ENCODE measurements at places on chromosomes 1 and 21.

DNA sequence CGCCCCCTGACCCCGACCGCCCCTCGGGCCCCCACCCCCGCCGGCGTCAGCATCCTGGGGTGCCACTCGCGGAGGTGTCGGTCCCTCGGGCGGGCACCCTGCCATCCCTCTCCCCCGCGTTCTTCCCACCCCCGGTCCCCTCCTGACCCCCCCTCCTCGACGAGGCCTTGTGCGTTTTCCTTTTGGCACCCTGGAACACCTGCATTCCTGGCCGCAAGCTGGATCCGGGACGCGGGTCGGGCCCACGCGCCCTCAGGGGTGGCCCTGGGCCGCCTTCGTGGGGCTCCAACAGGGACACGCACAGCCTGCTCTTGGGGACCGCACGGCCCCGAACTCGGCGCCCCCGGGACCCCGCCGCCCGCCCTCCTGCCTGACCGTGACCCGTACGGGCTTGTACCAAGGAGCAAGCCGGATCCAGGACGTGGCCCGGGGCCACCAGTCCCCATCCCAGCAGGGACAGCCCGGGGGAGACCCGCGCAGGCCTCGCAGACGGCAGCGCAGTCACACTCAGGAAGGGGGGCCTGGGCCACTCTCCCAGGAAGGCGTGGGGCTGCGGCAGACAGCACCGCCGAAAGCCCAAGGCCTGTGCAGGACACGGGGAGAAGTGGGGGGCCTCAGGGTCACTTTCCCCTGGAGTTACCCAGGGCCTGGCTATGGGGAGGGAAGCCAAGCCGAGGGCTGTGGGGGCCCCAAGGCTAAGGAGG lies 579 bp upstream of the SLC19A1 start:
- DNase-seq, result no peak

DNA sequence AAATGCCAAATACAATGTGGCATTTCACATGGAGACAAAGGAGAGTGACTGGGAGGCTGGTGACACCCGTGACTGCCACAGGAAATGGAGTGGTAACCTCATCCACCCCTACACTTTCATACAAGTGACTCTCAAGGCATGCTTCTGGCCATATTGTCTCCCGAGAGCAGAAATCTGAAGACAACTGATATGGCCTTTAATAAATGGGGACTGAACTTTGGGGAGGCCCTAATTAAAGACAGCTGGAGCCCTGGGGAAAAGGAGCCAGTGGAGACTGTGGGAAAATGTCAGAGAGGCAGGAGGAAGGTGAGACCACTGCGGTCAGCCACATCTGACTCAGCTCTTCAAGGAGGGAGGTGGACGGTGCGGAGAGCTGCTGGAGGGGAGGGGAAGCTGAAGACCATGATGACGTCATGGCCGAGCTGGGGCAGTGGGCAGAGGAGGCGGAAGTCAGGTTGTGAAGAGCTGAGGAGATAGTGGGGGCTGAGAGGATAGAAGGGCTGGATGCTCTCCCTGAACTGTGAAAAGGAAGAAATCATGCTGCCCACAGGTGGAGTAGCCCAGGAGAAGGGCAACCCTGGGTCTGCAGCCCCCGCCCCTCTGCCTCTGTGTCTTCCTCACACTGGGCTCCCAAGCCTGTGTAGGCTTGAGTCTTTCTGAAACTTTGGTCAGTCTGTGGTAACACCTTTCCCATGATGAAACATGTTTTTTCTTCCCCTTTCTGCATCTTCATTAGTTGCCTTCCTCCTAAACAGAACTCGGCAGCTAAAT lies 14.0 kb upstream of the NCF2 start:
- DNase-seq, result no peak

GRCh38 chr1:36156329-36157114 lies 562 bp downstream of the MAP7D1 start:
- peak; percentile 90 for DNase-seq

- DNase-seq, result peak; percentile 55
These were observed 380.5 kb upstream of the CAMK1G start for GRCh38 chr1:209202830-209203532.

GRCh38 chr21:44300262-44300959 lies 558 bp downstream of the PFKL start:
- DNase-seq, result peak; percentile 71

GRCh38 chr1:179080866-179081686 lies 794 bp upstream of the TOR3A start:
- DNase-seq, result no peak

GRCh38 chr1:89546082-89546889 lies 21.7 kb downstream of the LRRC8B start:
- no peak for DNase-seq

DNA sequence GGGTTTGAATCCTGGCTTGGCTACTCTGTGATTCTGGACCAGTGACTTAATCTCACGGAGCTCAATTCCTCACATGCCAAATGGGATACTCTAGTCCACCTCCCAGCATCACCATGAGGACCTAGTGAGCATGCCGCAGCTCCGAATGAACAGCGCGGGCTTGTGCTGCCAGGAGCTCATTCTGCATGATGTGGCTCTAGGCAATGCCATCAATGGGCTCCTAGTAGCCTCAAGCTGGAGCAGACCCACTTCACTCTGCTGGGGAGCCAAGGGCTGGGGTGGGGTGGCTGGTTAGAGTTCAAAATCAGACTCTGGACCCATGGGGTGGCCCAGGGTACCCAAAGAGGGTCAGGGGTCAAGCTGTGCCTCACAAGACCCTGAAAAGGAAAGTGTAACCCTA lies 41.5 kb downstream of the CDK18 start:
- peak; percentile 1 for DNase-seq

- no peak for DNase-seq
These were observed 188.9 kb downstream of the RRAGC start for GRCh38 chr1:38670544-38671122.

DNA sequence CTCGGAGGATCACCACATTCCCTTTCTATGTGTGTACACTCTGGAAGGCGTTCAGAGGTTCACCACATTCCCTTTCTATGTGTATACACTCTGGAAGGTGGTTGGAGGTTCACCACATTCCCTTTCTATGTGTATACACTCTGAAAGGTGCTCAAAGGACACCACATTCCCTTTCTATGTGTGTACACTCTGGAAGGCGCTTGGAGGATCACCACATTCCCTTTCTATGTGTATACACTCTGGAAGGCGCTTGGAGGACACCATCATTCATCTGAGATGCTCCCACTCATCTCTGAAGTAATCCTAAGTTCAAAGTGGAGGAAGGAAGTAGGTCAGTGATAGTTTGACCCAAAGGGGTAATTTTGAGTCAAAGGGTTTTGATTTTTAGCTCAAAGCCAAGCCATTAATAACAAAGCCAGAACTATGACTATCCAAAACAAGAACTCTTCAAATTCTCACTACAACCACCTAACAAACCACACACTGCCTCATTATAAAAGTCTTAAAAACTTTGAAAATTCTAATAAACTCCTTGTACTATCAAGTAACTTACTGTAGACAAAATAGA lies 32.9 kb downstream of the NRIP1 start:
- no peak for DNase-seq

DNA sequence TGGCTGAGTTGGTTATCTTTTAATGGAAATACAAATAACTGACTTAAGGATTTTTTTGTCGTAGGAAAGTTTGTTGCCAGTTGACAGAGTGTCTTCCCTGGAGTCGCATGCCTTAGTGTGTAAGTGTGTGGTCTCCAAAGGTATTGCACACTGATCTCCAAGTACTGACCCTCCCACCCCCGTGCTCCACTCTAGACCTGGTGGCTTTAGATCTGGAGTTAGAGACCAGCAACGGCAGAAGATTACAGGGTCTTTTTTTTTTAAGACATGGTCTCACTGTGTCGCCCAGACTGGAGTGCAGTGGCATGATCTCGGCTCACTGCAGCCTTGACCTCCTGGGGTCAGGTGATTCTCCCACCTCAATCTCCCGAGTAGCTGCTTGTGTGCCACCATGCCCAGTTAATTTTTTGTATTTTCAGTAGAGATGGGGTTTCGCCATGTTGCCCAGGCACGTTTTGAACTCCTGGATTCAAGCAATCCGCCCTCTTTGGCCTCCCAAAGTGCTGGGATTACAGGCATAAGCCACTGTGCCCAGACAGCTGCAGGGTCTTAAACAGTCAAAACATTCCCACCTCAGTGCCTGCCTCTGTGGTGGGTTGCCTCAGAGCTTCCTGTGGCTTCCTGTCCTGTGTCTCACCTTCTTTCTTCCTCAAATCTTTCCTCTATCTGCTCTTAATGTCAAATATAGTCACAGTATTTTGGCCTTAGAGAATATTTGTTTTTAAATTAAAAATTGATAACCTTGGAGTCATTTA lies 6.9 kb downstream of the TRAPPC10 start:
- no peak for DNase-seq

DNA sequence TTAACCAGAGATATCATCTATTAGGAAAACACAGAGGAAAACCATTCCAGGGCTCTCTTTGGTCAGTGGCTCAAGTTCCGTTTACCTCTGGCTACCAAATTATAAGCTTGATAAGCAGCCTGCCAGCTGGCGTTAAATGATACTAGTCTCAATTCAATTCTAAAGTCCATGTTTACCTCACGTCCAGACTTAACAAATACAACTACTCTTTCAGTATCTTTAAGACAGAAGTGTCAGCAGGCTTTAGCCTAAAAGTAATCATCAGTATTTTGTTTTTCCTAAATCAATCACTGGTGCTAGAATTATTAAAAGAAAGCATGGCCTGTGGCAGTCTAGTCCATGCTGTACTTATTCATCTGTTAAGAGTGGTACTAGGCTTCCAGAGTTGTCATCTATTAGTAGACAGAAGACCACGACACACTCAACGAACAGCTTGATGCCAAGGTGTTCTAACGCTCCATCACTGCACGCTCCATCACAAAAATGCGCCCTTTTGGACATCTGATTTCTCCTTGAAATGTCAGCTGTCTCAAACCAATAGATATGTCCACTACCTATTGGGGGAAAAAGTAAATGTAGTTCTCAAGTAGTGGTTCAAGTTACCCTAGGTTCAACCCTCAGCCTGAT lies 1.5 kb downstream of the IVNS1ABP start:
- DNase-seq, result no peak

GRCh38 chr1:210815641-210816550 lies 318.1 kb downstream of the KCNH1 start:
- DNase-seq, result no peak

DNA sequence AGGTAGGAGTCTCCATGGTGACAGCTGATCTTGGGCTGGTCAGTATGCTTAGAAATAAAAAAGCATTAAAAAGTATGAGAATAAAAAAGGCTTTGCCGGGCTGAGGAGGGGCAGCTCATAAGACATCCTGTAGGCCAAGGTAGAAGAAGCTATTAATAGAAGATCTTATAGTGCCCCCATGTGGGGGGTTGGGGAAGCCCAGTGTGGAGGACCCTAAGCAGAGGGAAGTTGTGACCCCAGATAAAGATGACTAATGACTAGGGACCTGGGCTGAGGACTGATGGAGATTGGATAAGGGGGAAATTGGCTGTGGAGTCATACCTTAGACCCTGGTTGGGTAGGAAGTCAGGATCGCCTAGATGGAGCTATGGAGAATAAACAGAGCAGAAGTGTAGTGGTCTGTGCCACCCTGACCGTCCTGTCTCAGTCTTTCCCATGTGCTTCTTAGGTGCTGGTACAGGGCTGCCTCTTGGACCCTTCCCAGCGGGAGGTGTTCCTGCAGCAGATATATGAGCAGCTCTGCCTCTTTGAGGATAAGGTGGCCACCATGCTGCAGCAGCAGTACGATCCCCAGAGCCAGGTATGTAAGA lies 25.0 kb downstream of the SZT2 start:
- peak; percentile 64 for DNase-seq

DNA sequence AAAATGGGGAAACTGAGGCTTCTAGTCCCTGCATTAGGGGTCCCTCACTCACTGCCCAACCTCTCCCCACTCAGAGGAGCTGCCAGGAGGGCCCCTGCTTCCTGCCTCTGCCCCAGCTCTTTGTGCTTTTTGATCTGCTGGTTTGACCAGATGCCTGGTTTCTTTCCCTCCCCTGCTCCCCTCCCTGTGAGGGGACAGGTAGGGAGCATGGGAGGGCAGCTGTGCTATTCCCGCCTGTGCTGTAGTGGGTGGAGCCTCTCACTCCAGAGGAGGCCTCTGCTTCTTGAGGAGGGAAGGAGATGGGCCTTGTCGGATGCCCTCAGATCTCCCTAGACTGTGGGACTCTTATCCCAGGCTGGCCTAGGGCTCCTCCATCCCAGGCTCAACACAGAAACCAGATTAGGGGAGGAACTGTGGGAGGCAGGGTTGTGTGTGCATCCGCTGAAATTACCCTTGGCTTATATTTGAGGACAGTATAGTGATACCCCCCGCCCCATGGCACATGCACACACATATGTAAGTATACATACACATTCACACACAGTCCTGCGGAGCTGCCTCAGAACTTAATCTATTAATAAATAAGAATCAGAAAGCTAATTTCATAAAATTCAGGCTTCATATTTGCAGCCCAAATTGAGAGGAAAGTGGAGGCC lies 4.6 kb downstream of the BOLA1 start:
- no peak for DNase-seq

DNA sequence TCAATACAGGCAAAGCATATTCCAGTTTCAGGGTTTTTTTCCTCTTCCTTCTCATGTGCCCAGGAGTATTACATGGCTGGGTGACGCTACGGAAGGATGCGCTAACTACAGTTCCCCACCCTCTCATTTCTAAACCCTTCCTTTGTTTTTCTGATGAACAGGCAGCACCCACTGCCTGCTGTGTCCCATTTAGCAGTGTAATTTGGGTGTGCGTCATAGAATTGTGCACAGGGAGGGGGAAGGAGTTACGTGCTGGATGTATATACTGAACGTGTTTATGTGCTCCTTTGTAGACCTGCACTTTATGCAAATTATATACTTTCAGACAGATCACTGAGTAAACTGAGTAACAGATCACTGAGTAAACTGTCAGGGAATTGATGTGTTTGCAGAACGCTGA lies 44.5 kb downstream of the ELAPOR1 start:
- DNase-seq, result no peak

DNA sequence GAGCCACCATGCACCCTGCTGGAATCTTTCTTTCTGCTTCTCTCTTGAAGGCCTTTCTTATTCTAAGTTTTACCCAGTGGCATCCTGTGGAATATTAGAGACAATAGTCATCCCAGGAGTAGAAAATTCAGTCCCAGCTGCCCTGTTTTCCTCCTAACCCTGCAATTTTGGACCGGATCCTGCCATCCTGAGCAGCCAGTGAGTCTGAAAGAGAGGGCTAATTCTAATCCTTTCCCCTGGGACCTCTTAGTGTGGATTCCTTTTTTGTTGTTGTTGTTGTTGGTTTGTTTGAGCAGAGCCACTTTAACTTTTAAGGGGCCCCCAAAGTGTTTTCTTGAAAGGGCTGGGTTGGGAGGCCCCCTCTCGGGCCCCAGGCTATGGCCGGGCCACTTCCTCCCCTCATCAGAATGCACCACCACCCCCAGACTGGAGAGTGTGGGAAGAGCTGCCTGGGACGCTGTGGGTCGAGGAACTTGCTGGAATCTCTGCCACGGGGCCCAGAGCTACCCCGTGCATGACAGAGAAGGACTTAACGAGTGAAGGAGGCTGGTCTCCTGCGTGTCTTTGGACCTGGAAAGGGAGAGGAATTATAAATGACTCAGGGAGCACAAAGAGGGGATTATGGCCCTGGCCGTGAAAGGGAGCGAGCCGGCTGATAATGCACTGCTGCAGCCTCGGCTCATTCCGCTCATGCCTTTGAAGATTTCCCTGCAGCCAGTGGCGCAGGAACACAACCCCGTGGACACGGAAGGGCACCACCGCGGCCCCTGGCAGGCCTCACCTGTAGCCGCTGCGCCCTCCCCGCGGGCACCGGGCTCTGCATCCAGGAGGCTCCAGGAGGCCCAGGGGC lies 81.0 kb upstream of the AKT3 start:
- DNase-seq, result peak; percentile 70
